Activated T-helper 1 cell treated with anti-CD3 and anti-CD28 coated beads, Interleukin-12 subunit alpha, Interleukin-12 subunit beta, Interleukin-2, Interleukin-4 antibody, amounts not matched to agents 30 ng/mL and 10 ng/mL and 1 ng/mL, durations not matched to agents 14 hours and 24 hours and 36 hours (primary cell): ENCODE measurements at places on chromosomes 13 and 19. TPM values are rescaled to one million over a fixed set of nuclear protein-coding genes. Genes with fewer than 3 reads are reported as not detected.

DNA sequence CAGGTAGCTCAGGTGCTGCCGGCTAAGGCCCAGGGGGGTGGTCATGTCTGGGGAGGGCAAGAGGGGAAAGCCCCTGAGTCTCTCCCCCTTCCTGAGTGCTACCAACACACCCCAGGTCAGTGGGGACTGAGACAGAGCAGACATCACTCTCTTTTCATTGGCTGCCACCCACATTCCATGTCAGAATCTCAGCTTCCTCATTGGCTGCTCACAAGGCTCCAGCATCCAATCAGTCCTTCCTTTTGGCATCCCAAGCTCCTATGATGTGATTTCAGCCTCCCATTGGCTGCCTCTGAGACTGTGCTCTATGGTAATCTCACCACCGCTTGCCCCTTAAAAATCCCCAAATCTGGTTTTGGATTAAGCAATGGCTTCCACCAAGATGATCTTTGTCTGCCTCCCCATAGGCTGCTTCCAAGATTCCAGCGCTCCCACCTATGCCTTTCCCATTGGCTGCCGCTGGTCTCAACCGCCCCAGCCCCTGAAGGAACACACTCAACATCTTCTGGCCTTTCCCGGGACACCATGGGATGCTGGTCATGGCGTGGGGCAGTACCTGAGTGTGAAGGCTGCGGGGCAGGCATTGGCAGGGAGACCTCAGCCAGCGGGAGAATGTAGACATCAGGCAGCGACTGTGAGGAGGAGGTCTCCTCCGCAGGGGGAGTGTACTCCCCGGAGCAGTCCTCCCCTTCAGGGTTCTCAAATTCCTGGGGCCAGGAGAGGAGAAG, 2.0 kb downstream of the LMTK3 start:
- no peak for DNase-seq

- no peak for DNase-seq
These were observed 2.5 kb downstream of the HDGFL2 start for GRCh38 chr19:4474514-4475022.

DNA sequence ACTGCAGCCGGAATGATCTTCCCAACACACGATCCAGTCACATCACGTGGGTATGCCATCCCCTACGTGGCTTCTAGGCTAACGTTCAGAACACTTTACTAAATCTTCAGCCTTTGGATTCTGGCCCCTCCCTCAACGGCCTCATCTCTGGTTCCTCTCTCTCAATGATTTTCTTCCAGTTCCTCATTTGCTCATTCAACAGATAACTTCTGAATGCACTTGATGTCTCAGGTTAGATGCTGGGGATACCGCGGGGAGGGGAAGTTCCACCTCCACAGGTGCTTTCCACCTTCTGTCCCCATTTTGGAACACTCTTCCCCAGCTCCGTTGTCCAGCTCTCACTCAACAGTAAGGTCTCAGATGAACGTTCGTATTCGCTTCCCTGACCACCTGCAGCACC, 66.1 kb downstream of the ATP7B start:
- no peak for DNase-seq

GRCh38 chr13:24220086-24220703, 59.7 kb downstream of the SPATA13 start:
- peak; percentile 55 for DNase-seq

- no peak for DNase-seq
These were observed 2.2 kb upstream of the TNFRSF19 start for GRCh38 chr13:23567906-23568460.

Gene SLC1A6
- not detected in 2 replicates for total RNA-seq

- peak; percentile 20 for DNase-seq
These were observed 581 bp downstream of the CALR start for GRCh38 chr19:12938779-12939601.

DNA sequence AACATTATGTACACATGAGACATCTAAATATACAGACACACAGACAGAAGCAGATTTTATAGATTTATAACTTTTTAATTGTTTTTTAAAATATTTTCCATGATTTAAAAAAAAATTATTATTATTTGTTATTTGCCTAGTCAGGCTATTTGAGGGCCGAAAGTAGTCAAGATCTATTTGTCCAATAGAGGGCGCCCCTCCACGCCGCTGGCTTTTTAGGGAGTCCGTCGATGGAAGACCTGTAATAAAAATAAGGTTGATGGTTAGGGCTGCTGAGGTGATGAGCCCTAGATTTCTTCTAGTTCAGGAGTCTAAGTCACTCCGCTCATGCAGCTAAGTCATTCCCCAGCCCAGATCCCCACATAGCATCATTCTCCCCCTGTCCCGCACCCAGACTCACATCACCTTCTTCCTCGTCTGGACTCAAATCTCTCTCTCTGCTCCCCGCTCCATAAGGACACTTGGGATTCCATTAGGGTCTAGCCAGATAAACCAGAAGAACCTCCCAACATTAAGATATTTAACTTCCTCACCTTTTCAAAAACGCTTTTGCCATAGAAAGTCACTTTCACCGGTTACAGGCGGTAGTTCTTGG, 33.9 kb upstream of the CEACAM21 start:
- DNase-seq, result peak; percentile 66

Gene ZNF154
- 4.6 and 4.7 TPM in 2 replicates for total RNA-seq

DNA sequence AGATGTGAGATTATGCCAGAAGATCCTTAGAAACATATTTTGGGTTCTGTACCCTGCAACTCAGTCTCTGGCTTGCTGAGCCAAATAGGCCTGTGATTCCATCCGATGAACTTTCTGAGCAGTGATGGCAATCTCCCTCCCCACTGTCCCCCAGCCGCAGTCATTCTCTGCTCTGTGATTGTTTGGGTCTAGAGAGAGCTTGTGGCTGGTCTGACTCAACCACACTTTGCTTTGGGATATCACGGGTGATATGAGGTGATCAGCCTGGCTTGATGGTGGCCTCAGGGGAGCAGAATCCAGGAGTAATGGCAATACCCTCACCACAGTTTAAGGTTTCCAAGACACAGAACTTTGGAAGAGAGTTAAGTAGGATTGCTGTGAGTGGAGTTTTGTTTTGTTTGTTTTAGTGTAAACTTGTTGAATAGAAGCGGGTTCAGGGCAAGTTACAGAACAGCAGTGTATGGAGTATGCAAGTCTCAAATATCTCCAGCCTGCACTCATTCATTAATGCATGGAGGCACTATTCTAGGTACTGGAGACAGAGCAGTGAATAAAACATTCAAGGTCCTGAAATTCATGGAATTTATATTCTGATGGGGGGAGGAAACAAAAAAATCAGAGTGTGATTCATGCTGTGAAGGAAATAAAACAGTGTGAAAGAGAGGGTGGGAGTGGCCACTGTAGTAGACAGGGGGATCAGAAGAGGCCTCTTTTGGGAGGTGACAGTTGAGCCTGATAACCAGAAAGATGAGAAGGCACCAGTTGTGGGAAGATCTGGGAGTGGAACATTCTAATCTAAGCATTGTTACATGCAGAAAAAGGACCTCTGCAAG, 5.3 kb downstream of the SAMD4B start:
- DNase-seq, result no peak

Gene COMP
- not detected in 2 replicates for total RNA-seq

GRCh38 chr19:51326216-51327065, 15.0 kb downstream of the IGLON5 start:
- DNase-seq, result no peak

DNA sequence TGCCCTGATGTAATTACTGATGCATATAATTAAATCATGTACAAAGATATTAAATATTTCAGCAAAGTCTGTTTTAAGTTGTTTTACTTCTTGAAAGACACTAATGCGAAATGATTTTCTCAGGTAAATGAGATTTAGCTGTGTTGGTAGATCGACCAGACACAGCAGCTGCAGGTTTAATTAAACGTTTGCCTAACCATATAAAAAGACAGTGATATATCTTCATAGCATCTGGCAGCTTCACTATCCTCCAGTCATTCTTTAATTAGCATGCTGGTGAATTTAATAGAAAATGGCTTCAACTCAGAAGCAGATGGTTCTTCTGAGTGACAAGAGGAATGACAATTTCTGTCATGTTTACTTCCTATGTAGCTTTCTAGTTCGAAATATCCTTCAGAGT, 69.3 kb downstream of the NHLRC3 start:
- no peak for DNase-seq

DNA sequence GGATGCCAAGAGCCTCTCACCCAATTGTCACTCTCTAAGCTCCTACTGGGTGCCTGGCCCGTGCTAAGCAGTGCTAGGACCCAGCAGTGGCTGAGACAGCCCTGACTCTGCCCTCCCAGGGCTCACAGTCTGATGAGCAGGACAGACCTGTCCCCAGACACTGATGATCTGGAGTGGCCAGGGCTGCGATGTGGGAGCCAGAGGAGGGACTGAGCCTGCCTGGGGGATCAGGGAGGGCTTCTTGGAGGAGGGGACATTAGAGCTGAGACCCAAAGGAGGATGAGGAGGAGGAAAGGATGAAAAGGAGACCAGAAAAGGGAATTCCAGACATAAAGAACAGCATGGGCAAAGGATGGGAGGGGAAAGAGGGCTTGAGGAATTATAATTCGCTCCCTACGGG, 6.6 kb downstream of the ERCC1 start:
- no peak for DNase-seq

DNA sequence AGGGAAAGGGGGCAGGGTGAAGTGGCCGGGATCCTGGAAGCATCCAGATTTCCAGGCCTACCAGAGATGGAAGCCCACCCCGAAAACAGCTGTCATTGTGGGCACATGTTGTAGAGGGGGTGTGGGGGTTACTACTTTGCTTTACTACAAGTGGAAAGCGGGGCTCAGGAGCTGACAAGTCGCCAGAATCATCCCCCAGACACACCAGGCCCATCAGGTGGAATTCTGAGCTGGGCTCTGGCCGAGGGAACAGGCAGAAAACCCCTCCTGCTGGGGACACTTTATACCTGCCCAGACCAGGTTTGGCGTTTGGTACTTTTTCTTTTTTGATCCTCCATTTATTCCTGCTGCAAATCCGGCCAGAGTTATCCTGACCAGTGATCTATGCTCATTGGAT, 3.8 kb downstream of the CDX2 start:
- no peak for DNase-seq

Gene CDC42EP5
- not detected in 2 replicates for total RNA-seq

Gene DDX39A
- 273 and 287 TPM in 2 replicates for total RNA-seq

- no peak for DNase-seq
These were observed 78.3 kb downstream of the TSHZ3 start for GRCh38 chr19:31270897-31271296.

DNA sequence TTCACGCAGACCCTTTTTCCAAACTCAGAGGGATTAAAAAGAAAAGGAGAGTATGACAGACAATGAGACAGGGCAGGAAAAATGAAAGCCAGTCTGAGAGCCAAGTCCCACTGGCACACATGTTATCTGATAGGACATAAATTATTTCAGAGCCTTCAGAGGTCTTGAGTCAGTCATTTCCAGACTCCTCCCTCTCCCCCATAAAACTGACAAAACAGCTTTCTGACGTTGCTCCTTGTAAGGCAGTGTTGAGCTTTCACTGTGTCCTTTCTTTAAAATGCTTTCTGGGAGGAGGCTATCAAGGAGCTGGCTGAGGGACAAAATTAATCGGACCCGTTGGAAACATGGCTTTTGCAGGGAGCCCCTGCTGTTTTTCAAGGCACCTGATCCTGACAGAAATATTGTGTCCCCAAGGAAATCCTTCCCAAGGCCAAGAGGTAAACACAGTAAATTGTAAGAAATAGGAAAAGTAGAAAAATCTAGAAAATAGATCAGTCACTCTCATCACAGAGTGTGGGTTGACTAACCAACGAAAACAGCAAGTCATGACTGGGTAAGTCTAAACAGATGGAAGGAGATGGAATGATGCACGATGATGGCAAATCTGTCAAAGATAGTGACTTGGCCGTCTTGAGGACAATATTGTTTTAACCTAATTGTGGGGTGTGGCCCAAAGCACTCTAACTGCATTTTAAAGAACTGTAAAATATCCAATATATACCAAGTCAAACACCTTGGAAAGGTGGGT, 89.7 kb downstream of the DCT start:
- DNase-seq, result no peak

Gene ABCA7
- total RNA-seq, result 15.8 and 18.3 TPM in 2 replicates

Gene SBSN
- total RNA-seq, result not detected in 2 replicates

Gene LEUTX
- total RNA-seq, result not detected in 2 replicates

DNA sequence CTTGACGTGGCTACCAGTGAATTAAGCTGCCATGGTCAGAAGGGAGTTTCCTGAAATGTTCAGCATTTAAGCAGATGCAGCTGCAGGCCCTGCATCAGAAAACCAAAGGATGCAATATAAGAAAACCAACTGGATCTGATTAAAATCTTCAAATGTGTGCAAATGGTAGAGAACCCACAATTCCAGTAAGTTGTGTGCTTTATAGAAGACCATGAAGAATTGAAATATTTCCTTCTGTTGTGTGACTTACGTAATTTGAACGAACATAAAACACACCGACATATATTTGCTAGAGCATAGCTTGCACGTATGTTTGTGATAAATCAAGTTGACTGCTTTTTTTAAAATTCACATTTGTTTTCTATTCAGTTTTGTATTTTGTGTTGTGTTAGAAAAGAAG, 191.4 kb downstream of the COL4A1 start:
- no peak for DNase-seq

- DNase-seq, result no peak
These were observed 2.8 kb downstream of the GRIN2D start for GRCh38 chr19:48396016-48396823.

Gene PSG4
- total RNA-seq, result not detected in 2 replicates

- no peak for DNase-seq
These were observed 2.0 kb downstream of the FAM98C start for GRCh38 chr19:38404858-38405257.

- no peak for DNase-seq
These were observed 334 bp upstream of the ANGPTL6 start for GRCh38 chr19:10102787-10103236.

DNA sequence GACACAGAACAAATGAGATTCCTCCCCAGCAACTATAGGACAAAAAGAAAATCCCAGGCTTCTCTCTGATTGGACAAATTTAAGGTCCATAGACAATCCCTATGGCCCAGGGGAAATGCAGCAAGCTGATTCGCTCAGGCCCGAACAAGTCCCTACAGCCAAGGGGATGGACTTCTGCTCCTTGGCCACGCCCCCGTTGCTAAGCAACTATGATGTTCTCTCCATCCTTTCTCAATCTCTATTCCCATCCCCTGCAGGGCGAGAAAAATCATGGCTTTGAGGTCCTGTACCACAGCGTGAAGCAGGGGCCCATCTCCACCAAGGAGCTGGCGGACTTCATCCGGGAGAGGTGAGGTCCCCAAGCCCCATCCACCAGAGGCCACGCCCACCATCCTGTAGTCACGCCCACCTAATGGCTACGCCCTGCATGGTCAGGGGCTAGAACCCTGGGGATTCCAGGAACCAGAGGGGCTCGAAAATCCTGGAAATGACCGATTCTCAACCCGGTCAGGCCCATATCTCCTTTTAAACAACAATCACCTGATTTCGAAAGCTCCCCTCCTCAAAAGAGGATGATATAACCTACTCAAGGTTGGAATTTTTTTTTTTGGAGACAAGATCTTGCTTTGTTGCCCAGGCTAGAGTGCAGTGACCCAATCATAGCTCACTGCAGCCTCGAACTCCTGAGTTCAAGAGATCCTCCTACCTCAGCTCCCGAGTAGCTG, 11.4 kb downstream of the FCHO1 start:
- DNase-seq, result no peak

- no peak for DNase-seq
These were observed 41.2 kb downstream of the STARD13 start for GRCh38 chr13:33244210-33244906.
